Thoracic aorta (tissue), 2 donors: ENCODE measurements at places on chromosomes 3 and 15. TPM values are rescaled to one million over a fixed set of nuclear protein-coding genes. Genes with fewer than 3 reads are reported as not detected.

GRCh38 chr3:54827776-54828175 lies 100.1 kb downstream of the LRTM1 start:
- no peak for DNase-seq
- no peak overlapping the region for H3K4me3 ChIP-seq
- no peak overlapping the region for H3K27ac ChIP-seq
- no peaks in the 10 kb centered on the region for H3K36me3 ChIP-seq

GRCh38 chr3:129016356-129016719 lies 15.2 kb downstream of the EFCC1 start:
- no peaks in the 10 kb centered on the region for H3K27me3 ChIP-seq
- no peak overlapping the region for H3K27ac ChIP-seq
- DNase-seq: no peak
- H3K36me3 ChIP-seq: no peaks in the 10 kb centered on the region
- no peaks in the 10 kb centered on the region for H3K4me1 ChIP-seq

- H3K36me3 ChIP-seq: no peaks in the 10 kb centered on the region
- H3K27ac ChIP-seq: no peak overlapping the region
- peaks cover 4% of the 10 kb centered on the region for H3K4me1 ChIP-seq
- H3K27me3 ChIP-seq: no peaks in the 10 kb centered on the region
- DNase-seq: no peak
These were observed 62.6 kb downstream of the OSBPL10 start for GRCh38 chr3:31918179-31919150.

GRCh38 chr3:23953523-23953922 lies 8.4 kb downstream of the NR1D2 start:
- H3K27me3 ChIP-seq: no peaks in the 10 kb centered on the region
- no peak for DNase-seq
- no peaks in the 10 kb centered on the region for H3K36me3 ChIP-seq

DNA sequence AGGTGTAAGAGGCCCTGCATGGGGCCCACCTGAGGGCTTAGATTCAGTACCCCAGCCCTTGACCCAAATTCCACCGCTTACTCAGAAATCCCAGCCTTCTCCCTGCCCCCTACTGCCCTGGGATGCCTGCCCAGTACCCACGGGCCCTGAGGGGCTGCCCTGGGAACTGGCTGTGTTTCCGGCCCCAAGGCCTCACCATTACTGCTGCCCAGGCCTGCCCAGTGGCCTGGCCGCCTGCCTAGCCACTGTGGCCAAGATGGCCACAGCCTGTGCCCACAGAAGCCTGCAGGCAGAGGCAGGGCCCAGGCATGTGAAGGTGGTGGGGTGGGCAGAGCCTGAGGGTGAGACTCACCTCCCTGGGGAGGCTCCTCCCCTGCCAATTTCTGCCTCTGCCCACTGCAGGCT lies 6.1 kb upstream of the PRKCD start:
- H3K36me3 ChIP-seq: no peaks in the 10 kb centered on the region
- H3K27me3 ChIP-seq: no peaks in the 10 kb centered on the region
- H3K4me1 ChIP-seq: peaks cover 14% of the 10 kb centered on the region
- no peak overlapping the region for H3K27ac ChIP-seq
- H3K4me3 ChIP-seq: no peak overlapping the region
- DNase-seq: no peak

GRCh38 chr3:55678546-55679216 lies 191.6 kb upstream of the WNT5A start:
- no peak for DNase-seq
- H3K27me3 ChIP-seq: no peaks in the 10 kb centered on the region
- H3K36me3 ChIP-seq: no peaks in the 10 kb centered on the region

GRCh38 chr3:45994419-45995235 lies 997 bp downstream of the FYCO1 start:
- H3K27me3 ChIP-seq: no peaks in the 10 kb centered on the region
- peak overlapping the region; percentile 100 for H3K27ac ChIP-seq
- H3K4me1 ChIP-seq: peaks cover 41% of the 10 kb centered on the region
- peak overlapping the region; percentile 88 for H3K4me3 ChIP-seq
- H3K36me3 ChIP-seq: no peaks in the 10 kb centered on the region
- DNase-seq: no peak

TTLL13 gene
- total RNA-seq: not detected

OSBPL10 gene
- total RNA-seq: 108 TPM

ALDH1A3 gene
- 21.8 TPM for total RNA-seq
